ENCODE measurements at places on chromosomes 12 and 14.
A peak's percentile ranks its signal among the peaks of the same experiment; 100 is the strongest.

- DNase-seq, result no peak
Observed at GRCh38 chr14:56812364-56813141, 2.3 kb upstream of the OTX2 start.

- DNase-seq, result no peak
Observed at GRCh38 chr12:12562016-12562483, 613 bp downstream of the DUSP16 start.

GRCh38 chr12:132537836-132538662, 48.1 kb downstream of the FBRSL1 start:
- DNase-seq, result no peak

GRCh38 chr12:47800582-47800981, 19.1 kb downstream of the HDAC7 start:
- DNase-seq, result no peak

GRCh38 chr12:66571361-66571915, 107.4 kb downstream of the GRIP1 start:
- no peak for DNase-seq

- no peak for DNase-seq
Observed at GRCh38 chr14:96736439-96736838, 60.7 kb upstream of the VRK1 start.

DNA sequence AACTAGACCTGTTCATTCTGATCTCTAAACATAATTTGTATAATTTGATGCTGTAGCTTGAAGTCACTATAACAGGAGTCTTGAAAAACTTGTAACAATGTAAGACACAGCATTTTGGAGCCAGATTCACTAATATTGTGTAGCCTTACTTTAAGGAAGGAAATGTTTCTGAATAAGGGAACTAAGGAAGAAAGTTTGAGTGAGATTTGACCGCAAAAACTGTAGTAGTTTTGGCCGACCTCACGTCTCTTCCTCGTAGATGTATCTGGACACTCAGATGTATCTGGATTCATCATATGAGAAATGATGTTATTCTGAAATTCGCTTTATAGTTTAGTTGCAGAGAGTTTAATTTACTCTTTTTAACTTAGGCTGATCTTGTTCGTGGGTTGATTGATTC, 13.9 kb upstream of the DNAH10 start:
- no peak for DNase-seq

GRCh38 chr12:6647083-6647604, at the start of gene ACRBP:
ACRBP (minus strand) TSS chr12:6647432; CDS start chr12:6647366, 66 bp downstream.
- DNase-seq, result no peak

- no peak for DNase-seq
Observed at GRCh38 chr12:3200032-3200617, 122.9 kb downstream of the TSPAN9 start.

DNA sequence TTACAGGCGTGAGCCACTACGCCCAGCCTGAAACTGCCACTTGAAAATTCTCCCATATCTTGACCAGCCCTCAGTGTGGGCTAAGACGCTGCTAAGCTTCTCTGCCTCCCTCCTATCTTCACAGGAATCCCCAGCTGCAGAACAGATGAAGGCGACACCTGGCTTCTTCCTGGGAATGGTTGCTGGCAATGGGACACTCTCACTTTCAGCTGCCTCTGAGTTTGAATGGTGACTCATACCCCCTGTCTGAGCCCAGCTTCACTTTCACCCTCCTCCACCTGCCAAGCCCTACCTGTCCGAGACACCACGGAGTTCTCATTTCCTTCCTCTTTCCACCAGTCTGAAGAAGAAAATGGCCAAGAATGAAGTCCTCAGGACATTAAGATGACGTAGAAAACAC, 18.3 kb upstream of the VASH1 start:
- no peak for DNase-seq

DNA sequence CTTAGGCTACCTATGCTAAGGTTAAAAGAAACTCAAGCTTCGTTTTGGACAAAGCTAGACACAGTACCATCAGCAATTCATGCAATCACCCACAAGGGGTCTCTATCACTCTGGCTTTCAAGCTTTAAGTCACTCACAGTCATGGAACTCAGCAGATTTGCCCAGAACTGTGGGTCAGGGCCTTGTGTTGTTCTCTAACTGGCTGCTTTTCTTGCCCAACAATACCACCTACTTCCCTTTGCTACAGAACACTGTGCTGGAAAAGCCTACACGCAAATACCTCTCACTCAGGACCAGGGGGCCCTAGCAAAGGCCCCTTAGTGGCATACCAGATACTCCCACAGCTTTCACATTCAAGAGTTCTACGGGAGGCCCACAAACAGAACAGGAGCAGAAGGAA, 9.1 kb downstream of the NEMP1 start:
- peak; percentile 73 for DNase-seq

DNA sequence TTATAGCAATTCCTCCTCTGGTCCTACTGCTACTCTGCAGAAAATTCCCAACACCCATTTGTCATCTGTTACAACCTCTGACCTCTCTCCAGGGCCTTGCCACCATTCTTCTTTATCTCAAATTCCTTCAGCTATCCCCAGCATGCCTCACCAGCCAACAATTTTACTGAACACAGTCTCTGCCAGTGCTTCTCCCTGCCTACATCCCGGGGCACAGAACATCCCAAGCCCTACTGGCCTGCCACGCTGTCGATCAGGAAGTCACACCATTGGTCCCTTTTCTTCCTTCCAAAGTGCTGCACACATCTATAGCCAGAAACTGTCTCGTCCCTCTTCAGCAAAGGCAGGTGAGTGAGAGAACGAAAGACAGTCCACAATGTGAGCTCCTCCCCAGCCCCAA, 122.1 kb downstream of the TTLL5 start:
- DNase-seq, result no peak

- DNase-seq, result no peak
Observed at GRCh38 chr12:13339538-13339937, 143.0 kb downstream of the EMP1 start.

- DNase-seq, result no peak
Observed at GRCh38 chr12:57766464-57767304, at the start of gene CYP27B1. CYP27B1 (minus strand) TSS chr12:57767078; CDS start chr12:57767041, 37 bp downstream.

DNA sequence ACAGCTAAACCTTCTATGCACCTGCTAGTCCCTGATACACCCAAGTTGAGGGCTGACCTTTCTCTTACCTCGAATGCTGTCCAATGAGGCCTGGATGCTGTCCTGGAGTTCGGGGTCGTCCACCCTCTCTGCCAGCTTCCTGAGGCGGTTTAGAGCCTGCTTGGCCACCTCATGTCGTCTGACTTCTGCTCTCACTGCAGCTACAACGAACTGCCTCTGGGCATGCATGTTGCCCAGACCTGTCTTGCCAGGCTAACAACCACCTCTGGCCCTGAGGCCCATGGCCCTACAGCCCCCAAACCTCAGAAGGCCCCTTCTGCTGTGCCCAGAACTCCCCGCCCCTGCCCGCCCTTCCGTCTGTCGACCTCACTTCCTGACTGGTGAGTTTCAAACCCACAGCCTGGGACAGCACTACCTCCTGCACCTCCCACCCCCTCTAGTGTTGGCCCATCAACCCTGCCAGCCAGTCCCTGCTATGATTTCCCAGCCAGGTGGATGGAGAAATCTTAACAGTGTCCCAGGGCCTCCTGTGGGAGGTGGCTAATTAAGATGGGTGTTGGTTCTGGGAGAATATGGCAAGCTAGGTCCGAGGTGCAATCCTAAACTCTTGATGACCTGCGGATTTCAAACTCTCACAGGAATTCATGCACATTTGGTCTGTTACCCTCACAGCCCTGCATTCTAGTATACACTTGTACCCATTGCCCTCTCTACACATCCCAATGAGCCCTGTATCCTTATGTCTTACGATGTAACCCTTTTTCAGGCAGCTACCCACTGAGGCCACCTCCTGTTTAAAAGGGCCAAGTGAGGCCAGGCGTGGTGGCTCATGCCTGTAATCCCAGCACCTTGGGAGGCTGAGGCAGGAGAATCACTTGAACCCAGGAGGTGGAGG, 2.7 kb upstream of the TSPAN31 start:
- DNase-seq, result no peak

GRCh38 chr12:48109424-48109823, 3.5 kb upstream of the SENP1 start:
- no peak for DNase-seq

DNA sequence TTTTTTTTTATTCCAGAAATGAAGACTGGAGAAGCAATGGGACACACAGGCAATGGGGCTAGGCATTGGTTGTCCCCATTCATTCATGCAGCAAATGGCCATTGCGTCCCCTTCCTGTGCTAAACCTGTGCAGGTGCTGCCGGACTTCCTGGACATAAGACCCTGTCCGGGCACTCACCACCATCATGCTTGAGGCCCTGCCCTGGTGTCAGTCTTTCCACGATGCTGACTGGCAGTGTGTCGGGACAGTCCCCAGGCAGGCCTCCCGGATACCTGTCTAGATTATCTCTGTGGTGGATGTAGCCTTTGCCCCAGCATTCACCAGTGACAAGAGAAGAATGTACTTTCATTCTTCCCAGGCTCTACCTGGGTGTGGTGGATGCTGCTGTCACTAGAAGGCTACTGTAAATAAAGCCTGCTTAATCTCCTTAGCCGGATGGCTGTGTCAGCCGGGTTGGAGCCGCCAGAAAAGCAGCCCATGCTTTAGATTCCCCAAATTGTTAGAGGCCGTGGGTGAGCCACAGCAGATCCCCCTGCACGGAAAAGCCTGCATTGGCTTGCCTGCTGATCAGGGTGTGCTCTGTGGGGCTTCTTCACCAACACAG, 94.5 kb upstream of the PARP11 start:
- no peak for DNase-seq

DNA sequence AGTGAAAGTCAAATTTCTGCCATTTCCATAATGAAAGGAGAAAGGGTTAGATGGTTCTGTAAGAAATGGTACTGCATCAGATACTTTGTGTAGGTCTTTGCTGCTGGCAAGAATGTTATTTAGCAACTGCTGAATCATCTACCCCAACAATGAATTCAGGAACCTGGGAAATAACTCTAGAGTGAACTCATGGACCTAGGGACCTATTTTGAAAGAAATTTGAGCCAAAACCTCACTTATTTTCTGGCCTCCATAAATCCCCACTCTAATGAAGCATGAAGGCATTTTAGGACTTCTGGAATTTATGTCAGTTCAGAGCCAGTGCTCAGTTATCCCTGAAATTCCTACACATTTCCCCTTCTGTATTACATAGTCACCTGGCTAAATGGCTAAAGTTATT, 50.9 kb upstream of the CPNE8 start:
- no peak for DNase-seq

GRCh38 chr12:22935501-22935900, 310.5 kb downstream of the ETNK1 start:
- DNase-seq, result no peak

DNA sequence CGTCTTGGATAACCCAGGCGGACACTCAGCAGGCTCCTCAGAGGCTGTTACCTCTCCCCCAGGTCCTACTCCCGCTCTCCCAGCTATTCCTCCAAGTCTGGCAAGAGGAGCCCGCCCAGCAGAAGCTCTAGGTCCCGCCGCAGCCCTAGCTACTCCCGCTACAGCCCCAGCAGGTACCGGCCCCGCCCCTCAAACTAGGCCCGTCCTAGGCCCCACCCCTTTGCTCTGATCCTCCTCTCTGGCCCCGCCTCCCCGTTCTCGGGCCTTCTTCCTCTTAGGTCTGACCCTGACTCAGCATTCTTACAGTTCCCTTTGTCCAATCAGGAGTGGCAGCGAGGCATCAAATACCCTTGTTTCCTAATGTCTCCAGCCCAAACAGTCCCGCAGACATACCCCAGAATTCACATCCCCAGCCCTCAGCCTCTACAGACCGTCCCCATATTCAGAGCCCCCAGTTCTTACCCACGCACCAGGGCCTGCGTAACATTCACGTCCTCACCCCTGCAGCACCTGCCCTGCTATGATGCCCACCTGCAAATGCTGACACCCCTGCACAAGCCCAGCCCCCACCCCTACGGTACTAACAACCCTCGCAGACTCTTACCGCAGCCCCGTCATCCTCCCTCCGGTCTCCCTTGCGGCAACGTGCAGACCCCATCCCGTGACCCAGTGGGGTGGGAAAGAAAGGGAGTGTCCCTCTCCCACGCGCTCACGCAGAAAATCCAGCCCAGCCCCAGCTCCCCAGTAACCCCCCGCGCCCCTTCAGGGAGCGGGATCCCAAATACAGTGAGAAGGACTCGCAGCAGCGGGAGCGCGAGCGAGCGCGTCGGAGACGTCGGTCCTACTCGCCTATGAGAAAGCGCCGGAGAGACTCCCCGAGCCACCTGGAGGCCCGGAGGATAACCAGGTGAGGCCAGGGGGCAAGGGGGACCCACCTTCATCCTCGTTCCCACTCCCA, 25.0 kb upstream of the HSPB8 start:
- no peak for DNase-seq

DNA sequence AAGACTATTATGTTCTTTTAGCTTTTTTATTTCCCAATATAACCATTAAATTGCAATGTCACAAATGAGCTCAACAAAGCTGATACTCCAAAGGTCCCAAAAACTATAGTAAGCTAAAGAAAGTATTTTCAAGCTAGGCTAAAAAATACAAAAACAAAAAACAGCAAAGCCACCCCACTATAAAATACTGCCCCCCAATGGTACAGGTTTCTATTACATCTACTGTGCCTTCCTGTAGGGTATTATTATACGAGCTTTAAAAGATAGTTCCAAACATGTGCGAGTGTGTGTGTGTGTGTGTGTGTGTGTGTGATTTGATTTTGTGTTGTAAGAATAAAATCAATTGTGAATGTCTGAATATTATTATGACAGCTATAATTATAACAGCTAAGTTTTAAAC, 1.1 kb downstream of the IFNG start:
- DNase-seq, result no peak

DNA sequence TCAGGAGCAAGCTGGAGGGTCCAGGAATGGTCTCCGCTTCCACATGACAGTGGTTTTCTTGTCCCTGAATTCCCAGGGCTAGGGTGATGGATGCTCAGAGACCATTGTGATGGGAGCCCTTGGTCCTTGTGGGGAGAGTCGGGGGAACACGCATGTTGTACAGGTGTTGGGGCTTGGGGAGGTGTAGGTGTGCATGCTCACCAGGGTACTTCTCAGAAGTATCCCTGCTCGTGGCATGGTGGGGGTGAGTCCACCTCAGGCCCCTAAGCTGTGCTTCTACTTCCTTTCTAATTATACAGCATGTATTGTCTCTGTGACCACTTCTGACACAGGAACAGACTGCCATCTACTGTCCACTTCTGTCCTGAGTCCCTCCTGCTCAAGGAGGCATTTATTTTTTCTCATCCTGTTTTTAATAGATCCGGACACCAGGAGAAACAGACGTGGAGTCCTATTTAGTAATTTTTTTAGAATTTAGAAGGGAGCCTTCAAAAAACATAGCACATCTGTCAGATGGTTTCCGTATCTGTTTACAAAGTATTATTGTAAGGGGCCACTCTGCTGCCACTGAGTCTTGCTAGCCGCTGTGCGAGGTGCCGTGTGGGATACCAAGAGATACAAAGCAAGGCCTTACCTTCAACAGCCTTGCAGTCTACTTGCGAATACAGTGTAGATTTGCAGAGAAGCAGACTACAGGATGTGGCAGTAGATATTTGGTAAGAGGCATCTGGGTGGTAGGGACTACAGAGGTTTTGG, 10.5 kb downstream of the NTF3 start:
- no peak for DNase-seq

GRCh38 chr14:43786066-43786762, 720.9 kb downstream of the FSCB start:
- DNase-seq, result no peak

DNA sequence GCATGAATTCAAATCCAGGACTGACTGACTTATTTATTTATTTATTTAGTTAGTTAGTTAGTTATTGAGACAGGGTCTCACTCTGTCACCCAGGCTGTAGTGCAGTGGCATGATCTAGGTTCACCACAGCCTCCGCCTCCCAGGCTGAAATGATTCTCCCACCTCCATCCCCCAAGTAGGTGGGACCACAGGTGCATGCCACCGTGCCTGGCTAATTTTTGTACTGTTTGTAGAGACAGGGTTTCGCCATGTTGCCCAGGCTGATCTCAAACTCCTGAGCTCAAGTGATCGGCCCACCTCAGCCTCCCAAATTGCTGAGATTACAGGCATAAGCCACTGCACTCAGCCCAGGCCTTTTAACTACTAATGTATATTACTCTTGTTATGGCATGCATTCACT, 36.0 kb downstream of the BTG1 start:
- no peak for DNase-seq
